ENCODE measurements at places on chromosomes 3 and 15.

DNA sequence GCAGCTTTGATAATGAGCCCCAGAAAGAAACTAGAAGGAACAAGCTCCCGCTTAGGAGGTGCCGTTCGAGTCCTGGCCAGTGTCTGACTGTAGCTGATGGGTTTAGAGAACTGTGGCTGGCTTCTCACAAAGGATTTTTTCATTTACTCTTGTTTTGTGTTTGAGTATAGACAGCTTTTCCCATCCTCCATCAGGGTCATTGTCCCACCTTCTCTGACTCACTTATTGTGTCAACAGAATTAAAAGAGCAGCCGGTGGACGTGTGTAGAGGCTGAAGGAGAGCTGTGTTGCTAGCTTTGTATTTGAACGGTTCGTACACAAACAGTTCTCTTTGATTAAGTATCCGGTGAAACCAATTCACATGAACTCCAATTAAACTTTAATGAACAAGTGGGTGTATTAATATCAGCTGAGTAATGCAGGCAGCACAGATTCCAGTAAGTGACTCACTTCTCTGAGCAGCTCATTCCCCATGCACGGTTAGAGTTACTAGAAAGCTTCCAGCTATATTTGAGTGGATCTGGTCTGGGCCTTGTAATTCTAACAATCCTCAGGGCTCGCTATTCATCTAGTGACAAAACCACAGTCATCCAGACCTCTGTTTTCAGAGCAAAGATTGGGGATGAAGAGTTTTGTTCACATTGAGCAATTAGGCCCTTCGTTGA is 141.0 kb downstream of the LPP start:
- DNase-seq, result no peak

DNA sequence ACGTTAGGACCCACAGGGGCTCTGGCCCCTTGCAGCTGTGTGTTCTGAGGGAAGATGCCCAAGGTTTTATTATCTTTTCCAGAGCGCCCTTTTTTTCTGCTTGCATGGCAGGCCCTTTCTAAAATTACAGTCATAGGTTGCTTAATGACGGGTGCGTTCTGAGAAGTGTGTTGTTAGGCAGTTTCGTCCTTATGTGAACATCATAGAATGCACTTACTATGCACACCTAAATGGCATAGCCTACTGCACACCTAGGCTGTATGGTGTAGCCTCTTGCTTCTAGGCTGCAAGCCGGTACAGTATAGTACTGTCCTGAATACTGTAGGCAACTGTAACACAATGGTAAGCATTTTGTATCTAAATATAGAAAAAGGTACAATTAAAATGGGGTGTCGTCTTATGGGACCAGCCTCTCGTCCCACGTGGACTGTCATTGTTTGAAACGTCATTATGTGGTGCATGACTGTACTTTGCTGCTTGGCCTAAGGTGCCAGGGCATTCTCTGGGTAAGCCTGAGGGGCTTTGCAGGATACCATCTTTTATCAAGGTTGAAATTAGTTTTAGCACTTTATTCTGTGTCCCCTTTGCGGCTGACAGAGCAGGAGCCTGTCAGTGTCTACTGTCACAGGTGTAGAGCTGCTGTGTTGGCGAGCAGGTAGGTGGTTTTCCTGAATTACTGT is 10.9 kb downstream of the KLF13 start:
- no peak for DNase-seq

DNA sequence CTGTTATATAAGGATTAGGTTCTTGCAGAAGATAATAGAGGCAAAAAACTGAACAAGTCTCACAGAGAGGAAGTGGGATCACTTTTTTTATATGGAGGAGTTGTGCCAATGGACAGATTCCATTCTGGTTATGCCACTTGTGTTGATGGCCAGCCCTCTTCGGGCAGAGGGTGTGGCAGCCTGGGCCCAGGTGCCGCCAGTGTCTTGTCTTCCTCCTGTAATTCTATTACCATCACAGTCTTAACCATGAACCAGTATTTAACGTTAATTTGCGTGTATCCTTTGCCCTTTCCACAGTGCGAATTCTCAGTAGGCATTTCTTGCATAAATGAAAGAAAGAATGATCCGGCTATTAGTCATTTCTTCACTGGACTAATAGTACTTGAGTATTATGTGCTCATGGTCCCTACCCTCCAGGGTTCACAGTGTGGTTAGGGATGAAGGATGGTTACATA is 7.0 kb upstream of the USP4 start:
- DNase-seq, result no peak

DNA sequence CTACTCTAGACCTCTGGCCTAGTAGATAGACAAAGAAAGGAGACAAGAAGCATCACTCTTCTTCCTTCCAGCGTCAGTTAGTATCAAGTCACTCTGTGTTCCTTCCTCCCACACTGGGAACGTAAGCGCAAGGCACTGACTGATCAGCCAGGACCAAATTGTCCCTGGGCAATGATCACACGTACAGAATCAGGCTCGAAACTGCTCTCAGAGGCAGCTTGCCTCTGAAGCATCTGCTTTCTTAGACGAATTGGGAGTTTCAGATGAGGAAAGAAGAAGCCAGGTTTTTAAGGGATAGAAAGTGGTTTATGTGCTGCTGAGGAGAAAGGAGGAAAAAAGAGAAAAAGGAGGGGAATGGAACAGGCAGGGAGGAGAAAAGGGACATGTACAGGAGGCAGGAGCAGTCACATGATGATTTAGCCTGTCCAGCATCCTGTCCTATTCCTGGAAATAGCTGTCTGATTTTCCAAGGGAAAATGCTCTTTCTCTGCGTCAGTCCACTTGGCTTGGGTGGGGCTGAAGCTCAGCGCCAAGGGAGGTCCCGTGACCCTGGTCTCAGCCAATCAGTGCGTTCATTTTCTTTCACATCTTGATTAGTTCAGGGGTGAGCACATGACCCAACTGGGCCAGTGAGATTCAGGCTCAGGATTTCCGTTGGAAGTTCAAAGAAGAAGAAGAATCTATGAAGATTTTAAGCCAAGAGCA is 102.0 kb upstream of the PRICKLE2 start:
- DNase-seq, result no peak

DNA sequence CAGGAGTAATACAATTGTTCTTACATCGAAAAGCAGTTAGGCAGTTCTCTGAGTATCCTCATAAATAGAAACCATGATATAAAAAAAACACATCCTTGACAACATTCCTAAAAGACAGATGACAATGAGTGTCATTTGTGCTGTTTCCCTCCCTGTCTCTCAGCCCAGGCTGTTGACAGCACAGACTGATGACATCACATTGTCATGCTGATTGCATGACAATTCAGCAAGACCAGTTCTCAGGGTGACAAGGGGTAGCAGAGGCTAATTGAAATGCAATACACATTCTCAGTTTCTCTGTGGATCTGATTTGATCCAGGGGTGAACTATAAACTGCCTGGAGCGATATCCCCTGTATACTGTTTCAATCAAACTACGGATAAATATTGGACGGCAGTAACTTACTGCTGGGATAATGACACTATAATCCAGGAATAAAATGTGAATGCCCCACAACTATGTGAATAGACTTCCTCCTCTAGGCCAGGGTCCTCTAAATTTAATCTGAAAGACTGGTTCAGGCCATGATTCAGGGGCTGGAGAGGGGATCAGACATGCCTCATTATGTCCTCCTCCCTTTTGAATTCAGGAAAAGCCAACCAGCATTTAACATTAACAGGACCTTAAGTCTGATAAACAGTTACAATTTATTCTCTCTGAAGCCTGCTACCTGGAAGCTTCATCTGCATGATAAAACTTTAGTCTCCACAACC is 16.7 kb upstream of the EIF1B start:
- DNase-seq, result no peak
